Renal cortex interstitium (tissue), 15 donors: ENCODE measurements at places on chromosomes 1 and 21.
A peak's percentile ranks its signal among the peaks of the same experiment; 100 is the strongest.

GRCh38 chr1:186218654-186219352, 156.2 kb downstream of the TPR start:
- no peak for DNase-seq

DNA sequence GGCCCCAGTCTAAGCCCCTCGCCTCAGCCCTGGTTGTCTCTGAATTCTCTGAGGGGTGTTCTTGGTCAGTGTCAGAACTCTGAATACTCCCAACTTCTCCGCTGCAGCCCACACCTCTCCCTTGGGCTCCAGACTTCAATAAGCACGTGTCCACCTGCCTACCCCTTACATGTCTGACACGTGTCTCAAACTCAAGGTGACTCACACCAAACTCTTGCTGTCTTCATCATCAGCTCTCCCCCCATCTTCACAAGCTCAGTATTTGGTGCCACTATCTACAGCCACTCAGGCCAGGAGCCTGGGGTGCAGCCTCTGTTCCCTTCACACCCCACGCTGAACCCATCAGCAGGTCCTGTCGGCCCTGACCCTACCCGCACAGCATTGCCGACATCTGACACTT, 18.8 kb upstream of the UBXN10 start:
- DNase-seq, result no peak

- DNase-seq, result no peak
Measured at GRCh38 chr1:22953057-22953739, 19.5 kb downstream of the LACTBL1 start.

DNA sequence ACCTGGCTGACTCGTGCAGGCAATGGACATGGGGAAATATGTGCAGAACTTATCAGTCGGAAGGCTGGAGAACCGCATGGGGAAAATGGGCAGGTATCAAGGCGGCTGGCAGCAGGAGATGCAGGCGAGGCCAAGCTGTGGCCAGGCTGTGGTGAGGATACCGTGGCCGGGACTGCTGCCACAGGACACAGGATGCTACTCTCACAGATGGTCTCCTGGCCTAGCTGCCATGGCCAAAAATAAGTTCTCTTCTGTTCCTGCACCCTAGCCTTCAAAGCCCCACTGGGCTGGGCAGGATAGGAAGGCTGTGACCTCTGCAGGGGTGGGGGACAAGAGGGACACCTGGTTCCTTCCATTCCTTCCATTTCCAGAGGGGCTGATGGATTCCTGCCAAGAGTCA, 26.4 kb downstream of the TEX35 start:
- no peak for DNase-seq

GRCh38 chr21:45455674-45456583, 51.0 kb downstream of the COL18A1 start:
- DNase-seq, result no peak

DNA sequence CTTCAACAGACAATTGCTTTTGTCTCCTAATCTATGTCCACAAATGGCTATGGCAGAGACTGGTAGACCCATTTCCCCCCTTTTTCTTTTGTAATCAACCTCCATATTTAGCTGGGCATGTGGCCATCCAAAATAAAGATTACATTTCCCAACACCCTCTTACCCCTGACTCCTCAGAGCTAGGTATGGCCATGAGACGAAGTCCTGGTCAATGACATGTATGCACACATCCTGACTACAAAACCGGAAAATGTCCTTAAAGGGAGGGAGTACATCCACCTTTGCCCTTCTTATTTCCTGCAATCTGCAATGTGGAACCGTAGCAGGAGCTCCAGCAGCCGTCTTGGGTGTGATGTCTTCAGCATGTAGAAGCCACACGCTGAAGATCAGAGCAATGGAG, 36.2 kb upstream of the RCSD1 start:
- no peak for DNase-seq

- no peak for DNase-seq
Measured at GRCh38 chr1:53783056-53783455, 44.1 kb upstream of the GLIS1 start.

GRCh38 chr1:87086120-87086519, 171.7 kb downstream of the HS2ST1 start:
- no peak for DNase-seq

GRCh38 chr1:178037510-178038253, 56.2 kb upstream of the RASAL2 start:
- DNase-seq, result peak; percentile 72

- no peak for DNase-seq
Measured at GRCh38 chr1:157034137-157034800, 11.3 kb downstream of the ARHGEF11 start.

DNA sequence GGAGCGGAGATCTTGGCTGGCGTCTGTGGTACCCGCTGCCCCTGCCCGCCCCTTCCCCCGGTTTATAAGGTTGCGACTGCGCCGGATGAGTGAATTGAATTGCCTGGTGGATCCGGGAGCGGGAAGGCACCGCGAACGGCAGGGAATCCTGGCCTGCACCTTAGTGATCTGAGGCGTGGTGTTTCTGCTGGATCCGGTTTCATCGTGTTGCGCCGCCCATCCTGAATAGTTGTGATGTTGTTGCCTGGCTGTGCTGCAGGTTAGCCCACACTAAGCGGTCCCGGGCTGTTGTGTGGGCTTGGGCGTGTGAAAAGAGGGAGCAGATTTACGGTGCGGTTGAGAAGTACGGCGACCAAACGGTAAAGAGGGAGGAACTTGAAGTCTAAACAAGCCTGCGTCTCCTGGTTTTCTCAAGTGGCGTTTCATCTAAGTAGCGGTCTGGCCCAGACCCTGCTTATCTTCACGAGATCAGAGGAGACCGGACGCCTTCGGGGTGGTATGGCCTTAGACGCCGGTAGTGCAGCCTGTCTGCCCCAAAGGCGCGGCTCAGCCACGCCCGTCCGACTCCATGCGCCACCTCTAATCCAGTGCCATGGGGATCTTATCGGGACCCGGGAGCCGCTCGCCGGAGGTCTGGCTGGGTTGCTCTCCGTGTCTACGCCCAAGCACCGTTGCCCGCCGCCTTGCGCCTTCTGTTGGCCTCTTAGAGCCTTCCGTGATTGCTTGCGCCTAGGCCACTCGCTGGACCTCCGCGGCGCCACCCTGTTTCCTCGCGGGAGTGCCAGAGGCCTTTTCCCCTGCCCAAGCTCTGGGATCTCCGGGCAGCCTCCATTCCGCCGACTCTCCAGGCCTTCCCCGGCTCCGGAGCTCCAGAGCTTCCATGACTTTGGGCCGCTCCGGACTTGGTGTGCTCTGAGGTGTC, 87.5 kb upstream of the RHOU start:
- peak; percentile 18 for DNase-seq

DNA sequence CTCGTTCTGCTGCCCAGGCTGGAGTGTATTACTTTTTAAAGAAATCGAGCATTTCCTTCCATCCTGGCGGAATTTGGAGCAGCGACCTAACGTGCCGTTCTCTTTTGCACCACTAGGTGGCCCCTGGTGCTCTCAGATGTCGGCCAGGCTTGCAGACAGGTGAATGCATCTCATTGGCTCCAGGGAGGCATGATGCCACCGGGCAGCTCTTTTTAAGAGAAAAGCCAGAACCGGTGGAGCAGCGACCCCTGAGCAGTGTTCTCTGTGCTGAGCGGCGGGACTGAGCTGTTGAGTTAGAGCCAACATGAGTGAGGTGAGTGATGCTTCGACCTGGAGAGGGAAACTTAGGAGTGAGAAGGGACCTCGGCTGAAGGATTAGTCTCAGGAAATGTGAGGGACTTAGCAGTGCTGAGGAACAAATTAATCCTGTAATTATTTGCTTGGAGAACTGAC, at the start of gene PCP4:
PCP4 (plus strand) TSS at position 241 of the 453 bp plus-strand sequence; CDS start at position 305, 64 bp downstream.
- peak; percentile 60 for DNase-seq

DNA sequence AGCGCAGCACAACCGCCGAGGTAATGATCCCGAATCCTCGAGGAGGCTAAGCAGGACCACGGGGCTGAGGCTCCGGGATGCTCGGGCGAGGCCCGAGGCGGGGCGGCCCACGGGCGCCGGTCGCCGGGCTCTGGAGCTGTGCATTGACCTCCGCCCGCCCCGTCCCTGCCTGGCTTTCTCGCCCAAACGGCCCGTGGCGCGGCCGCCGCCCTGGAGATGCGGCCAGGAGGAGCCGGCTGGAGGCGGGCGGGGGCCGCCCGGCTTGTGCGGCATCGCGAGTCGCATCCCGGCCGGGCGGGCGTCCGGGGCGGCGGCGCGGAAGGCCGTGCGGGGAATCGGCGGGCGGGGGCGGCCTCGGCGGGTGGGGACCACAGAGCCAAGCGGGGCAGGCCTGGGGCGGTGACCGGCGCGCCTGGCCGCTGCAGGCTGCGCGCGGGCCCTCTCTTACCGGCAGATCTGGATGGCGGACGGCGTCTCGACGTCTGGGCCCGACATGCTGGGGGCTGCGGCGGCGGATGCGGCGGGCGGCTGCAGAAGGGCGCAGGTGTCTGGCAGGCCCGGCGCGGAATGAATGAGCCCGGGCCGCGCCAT, 663 bp downstream of the ACOT7 start:
- no peak for DNase-seq

DNA sequence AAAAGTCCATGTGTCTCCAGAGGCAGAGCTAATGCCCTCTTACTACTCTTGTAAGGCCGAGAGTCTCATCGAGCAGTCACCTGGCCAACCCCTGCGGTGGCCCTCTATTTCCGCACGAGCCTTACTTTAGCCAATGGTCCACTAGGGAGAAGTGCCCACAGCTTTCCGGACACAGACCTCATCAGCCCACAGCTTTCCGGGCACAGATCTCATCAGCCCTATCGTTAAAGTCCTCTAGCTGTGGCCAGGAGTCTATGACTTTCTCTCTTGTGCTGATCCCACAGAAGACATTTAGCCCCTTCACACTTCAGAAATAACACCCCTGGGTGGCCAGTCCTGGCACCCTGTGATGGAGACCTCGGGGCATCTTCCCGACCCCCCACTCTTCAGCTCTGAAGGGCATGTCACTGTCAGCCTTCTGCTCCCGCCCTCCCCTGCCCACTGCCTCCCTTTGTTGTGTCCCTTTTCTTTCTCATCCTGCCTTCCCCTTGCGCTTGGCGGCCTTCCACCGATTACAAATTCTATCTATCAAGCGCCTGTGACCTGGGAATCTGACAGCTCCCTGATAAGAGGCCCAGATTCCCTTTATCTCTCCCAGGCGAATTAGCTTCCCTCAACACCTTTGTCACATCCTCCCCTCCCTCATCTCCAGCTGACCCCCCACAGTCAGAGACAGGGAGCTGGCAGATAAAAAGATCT, 161.0 kb downstream of the PLXNA2 start:
- DNase-seq, result no peak

DNA sequence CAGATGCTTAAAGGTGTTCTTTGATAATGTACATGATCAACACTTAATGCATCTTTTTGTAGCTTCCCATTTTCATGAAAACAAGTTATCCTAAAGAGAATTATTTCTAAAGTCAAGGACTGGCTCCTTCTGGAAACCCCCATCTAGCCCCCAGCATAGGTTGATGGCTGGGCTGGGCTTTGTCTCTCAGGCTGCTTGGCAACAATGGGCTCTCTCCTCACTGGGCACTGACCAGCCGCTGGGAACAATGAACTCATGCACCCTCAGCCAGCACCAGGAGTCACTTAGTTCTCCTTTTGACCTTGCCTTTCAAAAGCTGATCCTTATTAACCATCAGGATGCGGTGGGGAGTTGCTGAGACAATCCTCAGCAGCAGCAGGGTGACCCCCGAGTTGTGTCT, 293.0 kb upstream of the PLXNA2 start:
- no peak for DNase-seq

- DNase-seq, result no peak
Measured at GRCh38 chr1:96060621-96061020, 661.0 kb upstream of the PTBP2 start.

DNA sequence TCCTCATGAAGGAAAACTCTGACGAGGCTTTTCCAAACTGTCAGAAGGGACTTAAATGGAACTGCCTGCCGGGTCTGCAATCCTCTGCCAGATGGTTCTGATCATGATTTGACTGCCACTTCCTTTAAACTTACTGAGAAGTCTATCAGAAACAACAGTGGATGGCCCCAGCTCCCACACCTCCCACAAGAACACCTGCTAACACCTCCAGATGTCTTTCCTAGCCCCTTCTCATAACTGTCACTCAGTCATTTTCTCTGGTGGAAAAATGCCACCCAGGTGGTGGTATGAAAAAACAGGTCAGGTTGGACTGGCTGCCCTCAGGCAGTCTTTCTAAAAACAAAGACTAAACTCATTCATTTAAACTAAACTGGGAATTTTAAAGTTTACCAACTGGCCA, 66.7 kb upstream of the ABCD3 start:
- DNase-seq, result no peak

DNA sequence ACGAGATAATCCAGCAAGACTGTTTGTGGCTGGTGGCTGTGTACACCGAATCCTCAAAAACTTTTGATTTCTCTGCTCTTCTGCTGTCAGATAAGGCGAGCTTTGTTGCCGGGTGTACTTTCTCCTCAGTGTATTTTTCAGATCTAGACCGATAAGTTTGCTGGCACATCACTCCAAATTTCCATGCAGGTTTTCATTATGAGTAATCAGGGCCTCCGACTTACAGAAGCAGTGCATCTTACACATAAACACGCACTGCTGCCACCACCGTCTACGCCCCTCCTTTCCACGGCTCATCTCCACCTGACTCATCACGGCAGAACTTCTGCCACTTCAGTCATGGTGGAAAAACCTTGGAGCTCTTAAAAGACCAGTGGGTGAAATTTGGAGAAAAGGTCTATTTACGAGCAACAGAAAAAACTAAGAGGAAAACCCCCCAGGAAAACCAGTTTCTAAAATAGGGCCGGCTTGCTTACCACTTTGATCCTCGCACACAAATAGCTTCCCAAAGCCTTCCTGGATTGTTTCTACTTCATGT, 7.7 kb downstream of the ZBTB21 start:
- no peak for DNase-seq

- no peak for DNase-seq
Measured at GRCh38 chr1:226937940-226938725, 2.0 kb upstream of the COQ8A start.

- no peak for DNase-seq
Measured at GRCh38 chr1:228277491-228278431, 69.9 kb downstream of the OBSCN start.

DNA sequence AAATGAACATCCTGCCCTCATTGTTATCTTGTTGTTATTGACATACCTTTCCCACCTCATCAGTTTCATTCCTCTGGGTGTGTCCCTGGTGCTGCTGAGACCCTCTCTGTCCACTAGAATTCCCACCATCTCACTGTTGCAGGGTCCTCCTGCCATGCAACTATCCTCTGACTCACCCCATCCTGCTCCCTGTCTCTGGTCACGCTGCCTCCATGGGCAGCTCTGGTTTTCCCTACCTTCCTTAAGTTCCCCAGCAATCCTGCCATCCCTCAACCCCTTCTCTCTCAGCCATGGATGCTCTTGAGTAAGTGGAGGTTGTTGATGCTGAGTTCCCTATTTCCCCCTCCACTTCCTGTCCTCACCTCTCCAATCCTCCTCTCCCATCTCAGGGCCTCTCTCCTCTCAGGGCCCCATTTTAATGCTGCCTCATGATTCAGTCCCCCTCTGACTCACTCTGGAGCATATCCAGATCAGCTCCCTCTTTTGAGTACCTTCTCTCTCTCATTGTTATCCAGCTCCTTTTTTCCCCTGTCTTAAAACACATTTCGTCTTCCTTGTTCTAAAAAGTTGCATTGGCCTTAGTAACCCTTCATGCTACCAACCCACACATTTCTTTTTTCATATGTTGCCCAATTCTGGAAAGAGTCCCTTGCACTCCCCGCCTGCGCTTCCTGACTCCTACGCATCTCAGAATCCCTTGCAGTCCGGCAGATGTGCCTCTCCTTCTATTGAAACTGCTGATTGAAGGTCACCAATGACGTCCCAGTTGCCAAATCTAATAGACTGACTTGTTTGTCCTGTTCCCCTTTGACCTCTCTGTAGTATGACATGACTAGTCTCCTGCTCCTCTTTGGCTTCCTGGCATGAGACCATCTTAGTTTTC, 92.0 kb downstream of the CNIH3 start:
- DNase-seq, result no peak
